NCI-H774 (cell line): ENCODE measurements at places on chromosomes 4 and X.

DNA sequence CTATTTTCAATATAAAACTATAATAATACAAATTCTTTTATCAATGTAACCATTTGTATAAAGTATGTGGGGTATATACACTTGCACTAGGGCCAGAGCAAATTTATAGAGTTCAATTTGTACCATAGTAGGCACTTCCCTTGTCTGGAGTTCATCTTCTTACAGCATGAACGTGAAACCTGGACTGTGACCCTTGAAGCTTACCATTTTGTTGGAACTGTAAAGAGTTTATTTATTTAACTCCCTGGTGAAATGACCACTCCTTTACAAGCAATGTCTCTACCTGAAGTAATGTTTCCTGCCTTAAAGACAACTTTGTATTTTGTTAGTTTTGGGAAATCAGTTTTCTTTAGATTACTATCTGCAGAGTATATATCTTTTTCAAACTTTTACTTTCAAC, 188.2 kb downstream of the ARAP2 start:
- DNase-seq = no peak

DNA sequence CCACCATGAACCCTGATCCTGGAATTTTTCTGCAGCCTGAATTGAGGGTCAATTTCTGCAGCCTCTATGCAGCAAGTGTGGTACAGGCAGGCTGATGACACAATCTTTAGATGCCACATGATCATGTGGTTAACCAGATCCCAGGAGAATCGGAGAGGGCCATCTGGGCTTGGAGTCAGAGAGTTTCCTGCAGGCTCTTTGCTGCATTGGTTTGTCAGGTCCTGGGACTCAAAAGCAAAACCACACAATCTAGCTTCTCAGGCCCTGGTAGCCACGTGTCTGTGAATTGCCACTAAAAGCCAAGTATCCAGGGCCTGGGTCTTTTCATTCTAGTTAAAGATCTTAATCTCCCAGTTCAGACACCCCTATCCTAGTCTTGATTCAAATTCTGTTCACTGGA, 464.5 kb downstream of the BCOR start:
- no peak for DNase-seq

- DNase-seq = no peak
Observed at GRCh38 chr4:86506591-86506990, 87.5 kb upstream of the PTPN13 start.

DNA sequence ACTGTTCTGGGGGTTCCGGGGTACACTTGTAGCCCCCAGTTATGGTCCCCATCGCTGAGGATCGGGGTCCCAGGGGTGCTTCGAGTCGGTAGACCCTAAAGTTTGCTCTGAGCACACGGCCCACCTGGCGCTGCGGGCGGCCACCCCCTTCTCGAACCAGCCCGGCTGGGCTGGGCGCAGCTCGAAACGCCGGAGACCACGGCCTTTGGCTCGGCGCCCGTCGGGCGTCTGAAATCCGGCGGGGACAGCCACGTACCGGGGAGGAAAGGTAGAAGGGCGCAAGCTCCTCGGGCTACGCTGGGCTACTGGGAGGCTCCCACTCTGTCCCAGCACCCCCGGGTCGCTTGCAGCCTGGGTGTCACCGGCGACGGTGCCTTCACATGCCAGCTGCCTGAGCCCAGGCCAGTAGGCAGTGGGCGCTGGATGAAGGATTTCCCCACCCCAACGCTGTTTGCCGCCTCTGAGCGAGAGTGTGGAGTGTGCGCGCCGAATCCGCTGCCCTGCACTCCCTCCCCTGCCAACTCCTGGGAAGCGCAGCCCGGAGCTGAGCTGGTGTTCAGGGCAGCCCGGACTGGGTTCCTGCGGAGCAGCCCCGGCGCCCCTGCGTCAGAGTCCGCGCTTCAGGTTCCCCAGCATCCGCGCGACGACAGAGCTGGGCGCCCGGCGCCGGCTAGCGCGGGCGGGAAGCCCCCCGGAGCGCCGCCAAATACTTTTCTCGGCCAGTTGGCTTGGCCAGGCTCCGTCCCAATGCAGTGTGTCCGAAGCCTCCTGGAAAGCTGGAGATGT, 637 bp downstream of the MAMLD1 start:
- no peak for DNase-seq

DNA sequence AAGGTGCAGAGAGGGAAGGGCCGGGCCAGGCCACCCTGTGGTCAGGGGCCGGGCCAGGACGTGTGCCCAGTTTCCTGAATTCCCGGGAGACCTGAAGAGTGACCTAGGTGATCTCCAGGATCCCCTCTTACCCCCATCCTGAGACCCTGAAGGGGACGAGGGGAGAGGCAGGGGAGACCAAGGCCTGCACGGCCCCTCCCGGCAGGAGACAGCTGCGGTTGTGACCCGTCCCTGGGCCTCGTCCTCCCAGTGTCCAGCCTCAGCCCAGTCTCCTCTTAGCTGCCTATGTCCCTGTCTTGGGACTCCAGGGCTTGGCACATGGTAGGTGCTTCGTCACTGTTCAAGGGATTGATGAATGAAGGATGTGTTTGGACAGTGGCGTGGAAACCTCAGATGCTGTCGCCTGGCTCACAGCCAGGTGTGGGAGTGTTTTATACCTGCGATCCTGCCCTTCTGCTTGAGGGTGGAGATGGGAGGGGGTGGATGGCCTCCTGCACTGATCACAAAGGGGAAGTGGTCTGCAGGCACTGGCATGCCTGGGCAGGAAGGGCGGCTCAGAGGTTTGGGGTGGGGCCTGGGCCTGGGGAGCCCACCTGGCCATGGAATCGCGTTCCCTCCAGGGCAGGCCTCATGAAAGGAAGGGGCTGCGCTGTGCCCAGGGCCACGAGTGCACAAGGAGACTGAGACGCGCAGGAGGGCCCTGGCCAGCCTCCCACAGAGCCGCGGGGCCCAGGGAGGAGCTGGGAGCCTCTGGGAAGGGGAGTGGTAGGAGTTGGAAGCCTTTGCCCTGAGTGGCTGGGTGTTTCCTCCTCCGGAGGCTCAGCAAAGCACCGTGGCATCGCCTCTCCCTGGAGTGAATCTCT, 6.9 kb downstream of the SH3TC1 start:
- no peak for DNase-seq

GRCh38 chr4:71268166-71268565, 70.7 kb upstream of the SLC4A4 start:
- DNase-seq = no peak

- no peak for DNase-seq
Observed at GRCh38 chr4:67712650-67713528, 11.9 kb upstream of the UBA6 start.

DNA sequence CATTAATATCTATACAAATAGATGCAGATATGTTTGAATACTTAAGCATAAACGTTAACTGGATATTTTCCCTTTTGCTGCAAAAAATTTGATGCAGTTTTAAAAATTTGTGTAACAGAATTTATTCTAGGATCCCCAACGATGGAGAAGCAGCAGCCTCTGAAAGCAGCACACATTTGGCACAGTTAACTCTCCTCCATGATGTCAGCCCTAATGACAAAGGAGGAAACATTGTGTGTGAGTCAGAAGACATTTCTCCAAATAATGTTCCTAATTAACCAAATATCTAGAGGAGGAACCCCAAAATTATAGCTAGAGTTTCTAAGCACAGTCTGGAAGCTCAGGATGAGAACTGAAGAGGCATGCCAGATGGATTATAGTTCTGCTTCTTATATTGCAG, 281.9 kb upstream of the MAD2L1 start:
- no peak for DNase-seq

DNA sequence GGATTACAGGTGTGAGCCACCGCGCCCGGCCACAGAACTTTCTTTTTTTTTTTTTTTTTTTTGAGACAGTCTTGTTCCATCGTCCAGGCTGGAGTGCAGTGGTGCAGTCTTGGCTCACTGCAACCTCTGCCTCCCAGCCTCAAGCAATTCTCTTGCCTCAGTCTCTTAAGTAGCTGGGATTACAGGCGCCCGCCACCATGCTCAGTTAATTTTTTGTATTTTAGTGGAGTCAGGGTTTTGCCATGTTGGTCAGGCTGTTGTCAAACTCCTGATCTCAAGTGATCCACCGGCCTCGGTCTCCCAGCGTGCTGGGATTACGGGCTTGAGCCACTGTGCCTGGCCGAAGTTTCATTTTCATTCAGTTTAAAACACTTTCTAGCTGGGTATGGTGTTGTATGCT, 16.4 kb downstream of the FAM193A start:
- DNase-seq = no peak

- peak; percentile 31 for DNase-seq
Observed at GRCh38 chr4:70778888-70779422, 57.2 kb downstream of the RUFY3 start.

DNA sequence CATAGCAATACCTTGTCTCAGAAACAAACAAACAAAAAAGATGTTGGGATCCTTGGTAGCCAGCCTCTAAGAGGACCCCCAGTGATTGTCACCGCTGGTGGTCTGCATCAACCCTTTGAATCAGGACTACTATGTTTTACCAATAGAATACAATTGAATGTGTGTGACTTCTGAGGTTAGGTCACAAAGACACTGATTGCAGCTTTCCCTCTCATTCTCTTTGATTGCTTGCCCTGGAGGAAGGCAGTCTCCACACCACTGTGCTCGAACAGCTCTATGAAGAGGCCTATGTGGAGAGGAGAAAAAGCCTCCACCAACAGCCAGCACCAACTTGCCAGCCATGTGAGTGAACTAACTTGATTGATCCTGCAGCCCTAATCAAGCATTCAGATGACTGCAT, 2.8 kb upstream of the SMIM14 start:
- no peak for DNase-seq

DNA sequence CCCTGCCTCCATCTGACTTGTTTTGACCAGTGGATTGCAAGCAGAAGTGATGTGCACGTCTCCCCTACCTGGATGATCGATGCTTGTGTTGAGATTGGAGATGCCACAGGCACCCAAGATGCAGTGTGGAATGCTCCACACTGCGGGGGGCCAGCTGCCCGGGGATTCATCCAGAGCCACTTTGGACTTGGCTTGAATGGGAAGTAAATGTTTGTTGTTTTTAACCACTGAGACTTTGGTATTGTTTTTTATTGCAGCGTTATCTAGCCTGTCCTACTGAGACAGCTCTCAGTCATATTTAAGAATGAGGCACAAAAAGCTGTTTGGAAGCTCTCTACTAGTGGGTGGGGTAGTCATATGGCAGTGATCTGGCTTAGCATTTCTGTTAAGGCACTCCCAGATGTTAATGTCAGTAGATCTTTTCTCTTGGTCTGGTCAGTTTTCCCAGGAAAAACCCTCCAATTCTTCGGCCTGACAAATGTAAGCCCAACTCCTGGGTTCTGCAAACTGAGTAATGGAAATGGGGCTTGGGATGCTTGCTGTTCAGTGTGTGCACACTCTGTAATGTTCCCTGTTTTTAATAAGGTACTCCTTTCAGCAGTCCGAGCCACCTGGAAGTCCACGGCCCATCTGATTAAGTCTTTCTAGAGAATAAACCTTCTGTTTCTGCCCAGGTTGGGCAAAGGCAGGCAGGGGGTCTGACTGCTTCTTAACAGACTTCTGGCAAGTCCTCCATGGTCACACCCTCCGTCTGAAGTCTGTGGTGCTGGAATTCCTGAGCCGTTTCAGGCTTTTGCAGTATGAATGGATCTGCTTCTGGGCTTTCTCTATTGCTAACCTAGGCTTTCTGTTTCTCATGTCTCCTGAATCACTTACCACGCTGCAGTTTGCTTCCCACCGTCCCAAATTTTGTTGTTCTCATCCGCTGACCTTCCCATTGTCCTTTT, 74.8 kb downstream of the WWC2 start:
- no peak for DNase-seq

GRCh38 chr4:164876700-164877324, at the start of gene APELA:
Gene APELA (plus strand): TSS chr4:164877178. CDS start chr4:164877332, 154 bp downstream.
- no peak for DNase-seq

- no peak for DNase-seq
Observed at GRCh38 chr4:7261087-7261486, 68.7 kb downstream of the SORCS2 start.

DNA sequence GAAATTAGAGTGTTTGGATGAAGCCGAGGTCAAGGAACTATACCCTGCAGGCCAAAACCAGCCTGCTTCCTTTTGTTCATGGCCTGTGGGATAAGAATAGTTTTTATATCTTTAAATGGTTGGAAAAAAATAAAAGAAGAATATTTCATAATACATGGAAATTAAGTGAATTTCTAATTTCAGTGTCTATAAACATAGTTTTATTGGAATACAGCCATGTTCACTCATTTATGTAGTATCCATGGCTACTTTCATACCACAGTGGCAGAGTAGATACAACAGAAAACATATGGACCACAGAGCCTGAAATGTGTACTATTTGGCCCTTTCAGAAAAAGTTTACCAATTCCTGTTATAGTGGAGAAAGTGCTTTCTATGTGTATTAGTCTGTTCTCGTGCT, 13.6 kb downstream of the LIMCH1 start:
- DNase-seq = no peak

DNA sequence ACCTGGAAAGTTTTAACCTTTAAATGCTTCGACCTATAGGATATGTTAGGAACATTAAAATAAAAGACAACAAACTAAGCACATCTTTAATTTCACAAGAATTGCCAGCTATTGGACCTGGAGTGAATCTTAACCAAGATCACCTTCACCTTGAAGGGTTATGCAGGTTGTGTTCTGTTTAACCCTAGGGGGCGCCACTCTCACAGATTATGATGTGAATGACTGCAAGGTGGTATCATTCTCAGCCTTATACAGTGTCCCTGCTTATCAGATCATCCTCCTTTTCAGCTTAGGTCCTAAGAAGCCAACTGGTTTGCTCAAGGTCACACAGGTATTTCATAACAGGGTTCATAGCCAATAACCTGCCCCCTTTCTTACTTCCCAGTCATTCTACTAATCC, 23.5 kb downstream of the INTS6L start:
- no peak for DNase-seq

GRCh38 chrX:69179380-69179911, 14.2 kb upstream of the PJA1 start:
- peak; percentile 42 for DNase-seq

- DNase-seq = peak; percentile 13
Observed at GRCh38 chr4:83830138-83830888, 294.4 kb downstream of the GPAT3 start.

GRCh38 chr4:84740057-84740456, 157.1 kb downstream of the CDS1 start:
- DNase-seq = no peak

DNA sequence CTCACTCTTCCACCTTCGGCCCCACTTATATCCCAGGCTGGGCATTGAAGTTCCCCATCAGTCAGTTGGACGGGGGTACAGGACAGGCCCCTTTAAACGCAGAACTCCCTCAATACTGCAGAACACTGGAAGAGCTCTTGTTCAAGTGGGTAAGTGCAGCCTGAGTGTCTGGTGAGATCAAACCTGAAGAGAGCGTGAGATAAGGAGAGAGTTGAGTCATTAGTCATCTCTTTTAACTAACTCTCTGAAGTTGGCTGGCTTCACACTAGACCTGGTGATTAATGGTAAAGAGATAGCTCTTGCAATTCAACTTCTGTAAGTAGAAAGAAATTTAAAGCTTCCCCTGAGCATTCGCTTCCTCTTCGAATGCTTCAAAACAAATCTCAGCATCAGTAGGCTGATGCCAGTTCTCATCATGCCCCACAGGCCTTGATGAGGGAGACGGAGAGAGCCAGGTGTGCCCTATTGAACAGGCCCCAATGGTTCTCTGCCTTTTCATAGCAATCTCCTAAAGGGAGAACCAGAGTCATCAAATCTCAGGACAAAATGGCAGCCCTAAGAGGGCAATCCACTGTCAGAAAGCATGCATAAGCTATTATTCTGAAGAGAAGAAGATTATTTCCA, 41.0 kb upstream of the JADE1 start:
- no peak for DNase-seq

GRCh38 chr4:74793757-74794381, 454 bp downstream of the BTC start:
- peak; percentile 63 for DNase-seq

GRCh38 chr4:136311774-136312173, 1220.5 kb downstream of the PCDH18 start:
- DNase-seq = no peak

- DNase-seq = no peak
Observed at GRCh38 chr4:88062843-88063242, 55.4 kb downstream of the PKD2 start.
